Caco-2 (cell line): ENCODE measurements at places on chromosomes 16 and 17. TPM values are rescaled to one million over a fixed set of nuclear protein-coding genes. Genes with fewer than 3 reads are reported as not detected.

GRCh38 chr17:51948128-51948527 is 210.4 kb downstream of the CA10 start:
- DNase-seq: no peak

Gene USP43
- 6.0 and 6.5 TPM in 2 replicates for total RNA-seq

Gene OR4D1
- total RNA-seq: not detected in 2 replicates

Gene ASPHD1
- 13.2 and 14.7 TPM in 2 replicates for total RNA-seq

Gene CLEC18A
- total RNA-seq: 1.3 and 1.6 TPM in 2 replicates

GRCh38 chr17:18191967-18192366 is 8.3 kb downstream of the ALKBH5 start:
- no peak for DNase-seq

Gene AGRP
- total RNA-seq: not detected in 2 replicates

Gene ZNF48
- 12.8 and 13.4 TPM in 2 replicates for total RNA-seq

Gene ADAT1
- total RNA-seq: 70.1 and 71.3 TPM in 2 replicates

GRCh38 chr16:79623062-79623461 is 22.5 kb upstream of the MAF start:
- DNase-seq: no peak

Gene KRTAP9-8
- not detected in 2 replicates for total RNA-seq

GRCh38 chr17:37327341-37328090 is 48.3 kb upstream of the C17orf78 start:
- no peak for DNase-seq
